ENCODE measurements at places on chromosomes 3 and 15.

DNA sequence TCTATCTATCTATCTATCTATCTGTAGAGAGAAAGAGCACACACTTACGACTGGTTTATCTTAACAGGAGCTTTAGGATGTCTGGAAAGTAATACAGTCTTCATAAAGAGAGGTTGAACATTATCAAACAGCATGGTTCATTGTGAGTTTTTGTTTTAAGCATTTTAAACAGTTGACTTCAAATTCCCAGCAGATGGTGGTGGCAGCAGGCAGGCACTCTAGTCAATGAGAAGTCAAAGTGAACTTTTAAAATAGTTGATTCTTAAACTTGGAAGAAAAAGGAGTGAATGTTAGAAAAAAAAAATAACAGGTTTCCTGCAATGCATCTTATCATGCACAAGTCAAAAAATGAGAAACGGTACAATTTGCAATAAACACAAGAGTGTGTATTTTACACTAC, 432.7 kb downstream of the IL5RA start:
- no peak for DNase-seq

- no peak for DNase-seq
These were observed 202.1 kb downstream of the GREM1 start for GRCh38 chr15:32919749-32920414.

- no peak for DNase-seq
These were observed 117.7 kb downstream of the MYLK start for GRCh38 chr3:123766193-123767008.

- no peak for DNase-seq
These were observed 77.0 kb upstream of the GBE1 start for GRCh38 chr3:81838457-81838856.

DNA sequence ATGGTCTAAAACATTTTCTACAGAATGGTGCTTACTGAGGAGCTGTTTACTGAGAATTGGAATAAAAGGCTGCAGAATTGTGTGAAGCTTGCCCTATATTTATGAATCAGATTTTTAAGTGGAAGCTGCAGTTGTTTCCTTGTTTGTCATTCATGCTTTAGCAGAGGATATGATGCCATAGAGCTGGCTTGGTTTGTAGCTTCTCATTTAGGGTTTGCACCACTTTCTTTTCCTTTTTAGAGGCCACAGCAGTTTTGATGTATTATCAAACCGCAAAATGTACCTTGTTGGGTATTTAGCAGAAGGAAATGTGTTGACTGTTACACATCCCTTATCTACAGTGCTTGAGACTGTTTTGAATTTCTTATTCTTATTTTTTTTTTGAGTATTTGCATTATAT, 66.2 kb downstream of the RASA2 start:
- DNase-seq, result no peak
